ENCODE measurements at places on chromosomes 16 and 17.

DNA sequence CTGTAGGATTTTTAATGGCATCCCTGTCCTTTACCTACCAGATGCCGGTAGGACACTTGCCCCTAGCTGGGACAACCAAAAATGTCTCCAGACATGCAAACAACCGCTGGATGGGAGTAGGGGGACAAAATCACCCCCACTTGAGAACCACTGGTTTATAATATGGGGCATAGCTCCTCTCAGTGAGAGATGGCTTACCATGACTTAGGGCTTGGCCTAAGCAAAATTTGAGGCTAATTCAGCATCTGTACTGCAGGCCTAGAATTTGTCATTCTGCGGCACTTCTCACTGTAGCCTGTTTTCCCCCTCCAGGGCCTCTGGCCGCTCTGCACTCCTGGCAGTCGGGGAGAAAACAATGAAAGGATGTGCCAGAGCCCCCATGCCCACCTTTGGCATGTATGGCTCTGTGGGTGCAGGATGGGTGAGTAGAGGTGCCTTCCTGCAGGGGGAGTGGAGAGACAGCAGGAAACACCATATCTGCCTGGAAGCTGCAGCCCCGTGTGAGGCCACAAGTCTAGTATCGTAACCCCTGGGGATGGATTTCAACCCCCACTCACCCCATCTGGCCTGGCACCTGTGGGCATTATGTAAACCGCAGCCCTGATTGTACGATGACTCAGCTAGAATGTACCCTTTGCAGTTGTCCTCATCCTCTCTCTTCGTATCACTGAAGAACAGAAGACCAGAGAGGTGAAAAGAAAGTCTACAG lies 268.1 kb downstream of the SOX9 start:
- DNase-seq: peak; percentile 71

DNA sequence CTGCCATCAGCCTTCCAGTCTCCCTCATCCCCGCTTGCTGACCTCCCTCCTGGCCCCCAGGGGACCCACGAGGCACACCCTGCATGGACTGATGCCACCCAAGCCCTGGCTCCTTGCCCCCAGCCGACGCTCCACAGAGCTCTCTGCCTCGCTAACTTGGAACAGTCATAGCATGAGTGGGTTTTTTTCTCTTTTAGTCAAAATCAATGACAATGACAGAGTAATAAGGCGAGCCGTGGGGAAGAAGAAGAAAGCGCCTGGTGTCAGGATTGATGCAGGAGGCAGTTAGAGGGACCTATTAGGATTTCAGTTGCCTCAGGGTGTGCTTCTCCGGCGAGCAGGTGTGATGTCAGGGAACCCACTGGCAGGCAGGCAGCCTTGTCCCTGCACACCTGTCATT lies 176.3 kb upstream of the TNRC6C start:
- DNase-seq: no peak

- DNase-seq: no peak
Observed at GRCh38 chr16:87498324-87499188, 5.7 kb upstream of the ZCCHC14 start.

DNA sequence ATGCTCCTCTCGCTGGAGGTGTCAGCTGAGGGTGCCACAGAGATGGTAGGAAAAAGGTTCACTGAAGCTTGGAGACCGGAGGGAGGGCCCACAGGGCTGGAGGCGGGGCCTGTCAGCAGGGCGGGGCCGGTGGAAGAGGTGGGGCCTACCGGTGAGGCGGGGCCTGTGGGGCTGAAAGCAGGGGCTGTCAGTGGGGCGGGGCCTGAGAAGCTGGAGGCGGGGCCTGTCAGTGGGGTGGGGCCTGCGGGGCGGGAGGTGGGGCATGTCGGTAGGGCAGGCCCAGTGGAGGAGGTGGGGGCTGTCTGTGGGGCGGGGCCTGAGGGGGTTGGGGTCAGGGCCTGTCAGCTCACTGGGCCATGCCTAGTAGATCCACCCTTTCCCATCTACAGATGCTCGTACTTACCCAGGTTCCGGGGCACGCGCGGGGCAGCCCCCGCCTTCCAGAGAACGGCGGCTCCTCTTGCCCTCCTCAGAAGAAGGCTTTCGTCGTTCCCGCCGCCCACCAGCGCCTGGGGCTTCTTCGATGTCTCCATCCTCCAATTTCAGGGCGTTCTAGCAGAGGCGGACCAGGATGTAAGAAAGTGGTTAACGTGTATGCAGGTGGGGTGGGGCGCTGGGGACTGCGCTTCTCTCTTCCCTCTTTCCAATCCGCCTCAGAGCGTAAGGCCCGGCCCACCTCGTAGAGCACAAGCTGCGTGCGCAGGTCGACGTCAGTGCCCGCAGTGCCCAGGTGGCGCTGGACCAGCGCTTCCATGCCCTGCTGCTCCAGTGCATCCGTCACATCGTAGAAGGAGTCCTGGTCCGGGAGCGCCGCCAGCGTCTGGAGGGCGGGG lies 9.8 kb downstream of the TMEM208 start:
- peak; percentile 71 for DNase-seq

DNA sequence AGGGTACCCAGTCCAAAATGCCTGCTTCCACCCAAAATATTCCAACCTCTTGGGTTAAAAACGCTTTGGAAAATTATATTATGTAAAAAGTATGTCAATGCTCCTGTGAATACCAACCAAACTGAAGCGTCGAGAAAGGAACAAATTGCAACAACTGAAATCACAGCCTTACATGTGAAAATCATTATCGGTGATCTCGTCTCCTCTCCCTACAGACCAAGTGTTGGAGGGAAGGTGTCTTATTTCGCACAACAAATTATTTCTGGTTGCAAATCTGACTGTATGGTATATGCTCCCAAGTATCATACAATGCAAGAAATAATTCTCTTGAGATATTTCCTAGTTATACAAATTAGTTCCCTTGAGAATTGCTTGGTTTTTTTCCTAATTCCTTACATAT lies 89.3 kb upstream of the CDYL2 start:
- DNase-seq: no peak

DNA sequence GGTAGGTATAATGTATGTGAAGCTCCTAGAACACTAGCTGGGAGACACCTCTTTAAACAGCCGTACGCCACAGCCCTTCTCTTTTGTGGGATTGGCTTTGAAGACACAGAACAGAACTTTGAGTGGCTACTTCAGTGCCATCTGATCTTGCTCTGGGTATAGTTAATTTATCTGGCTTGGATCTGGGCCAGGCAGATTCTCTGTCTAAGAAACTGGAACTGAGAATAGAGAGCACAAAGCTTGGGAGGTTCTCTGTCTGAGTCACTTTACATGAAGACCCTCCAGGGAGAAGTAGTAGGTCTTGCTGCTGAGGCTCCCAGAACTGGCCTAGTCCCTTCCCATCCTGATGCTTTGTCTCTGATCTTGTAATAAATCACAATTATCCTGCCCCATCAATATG lies 721.0 kb upstream of the KIF2B start:
- DNase-seq: no peak

DNA sequence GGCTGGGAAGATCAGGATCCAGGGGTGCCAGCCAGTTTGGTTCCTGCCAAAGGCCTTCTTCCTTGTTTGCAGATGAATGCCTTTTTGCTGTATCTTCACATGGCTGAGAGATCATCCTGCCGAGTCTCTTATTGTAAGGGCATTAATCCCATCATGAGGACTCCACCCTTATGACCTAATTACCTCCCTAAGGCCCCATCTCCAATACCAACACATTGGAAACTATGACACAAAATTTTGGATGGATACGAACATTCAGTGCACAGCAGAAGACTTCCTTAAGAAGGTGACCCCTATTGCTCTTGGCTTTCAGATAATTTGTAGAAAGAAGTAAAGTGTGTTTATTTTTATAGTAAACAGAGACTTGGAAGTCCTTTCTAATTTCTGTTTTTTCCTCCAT lies 1164.7 kb upstream of the CDH8 start:
- DNase-seq: no peak

DNA sequence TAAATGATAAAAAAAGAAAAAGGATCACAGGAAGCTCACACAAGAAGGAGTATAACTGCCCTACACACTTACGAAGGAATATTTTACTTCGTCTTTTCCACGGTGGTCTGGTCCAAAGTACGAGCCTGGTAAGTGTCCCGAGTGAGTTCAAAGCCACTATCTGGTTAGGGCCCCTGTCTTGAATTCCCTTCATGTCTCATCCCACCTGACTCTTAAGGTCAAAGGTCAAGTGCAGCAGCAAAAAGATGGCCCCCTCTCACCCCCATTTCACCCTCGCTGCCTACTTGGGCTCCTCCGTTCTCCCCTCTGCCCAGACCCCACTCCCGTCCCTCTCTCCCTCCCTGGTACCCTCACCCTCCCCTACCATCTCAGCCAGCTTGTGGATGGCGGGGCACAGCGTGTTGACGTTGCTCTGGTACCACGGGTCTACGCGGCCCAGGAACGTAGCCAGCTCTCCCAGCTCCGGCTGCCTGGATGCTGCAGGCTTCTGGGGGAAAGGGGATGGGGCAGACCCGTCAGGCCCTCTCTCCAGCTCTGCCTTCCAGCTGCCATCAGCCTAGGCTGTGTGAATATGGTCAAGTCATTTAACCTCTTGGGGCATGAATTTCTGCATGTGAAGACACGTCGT lies 27.8 kb upstream of the MFSD6L start:
- DNase-seq: no peak

DNA sequence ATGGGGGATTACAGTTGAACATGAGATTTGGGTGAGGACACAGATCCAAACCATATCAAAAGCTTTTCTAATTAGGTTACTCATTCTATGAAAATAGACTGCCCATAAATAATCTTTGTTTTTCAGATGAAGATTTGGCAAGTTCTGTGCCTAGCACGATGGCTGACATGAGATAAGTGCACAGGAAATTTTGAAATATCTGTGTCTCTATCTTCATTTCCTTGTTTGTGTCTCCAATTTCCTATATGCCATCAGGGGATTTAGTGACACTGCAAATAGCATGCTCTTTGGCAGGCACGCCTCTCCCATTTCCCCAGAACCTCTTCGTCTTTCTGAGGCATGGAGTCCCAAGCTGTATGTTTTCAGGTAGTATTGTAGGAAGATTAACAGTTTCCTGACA lies 544.6 kb downstream of the CDH13 start:
- no peak for DNase-seq

- DNase-seq: no peak
Observed at GRCh38 chr17:76293106-76293505, 15.0 kb downstream of the QRICH2 start.

DNA sequence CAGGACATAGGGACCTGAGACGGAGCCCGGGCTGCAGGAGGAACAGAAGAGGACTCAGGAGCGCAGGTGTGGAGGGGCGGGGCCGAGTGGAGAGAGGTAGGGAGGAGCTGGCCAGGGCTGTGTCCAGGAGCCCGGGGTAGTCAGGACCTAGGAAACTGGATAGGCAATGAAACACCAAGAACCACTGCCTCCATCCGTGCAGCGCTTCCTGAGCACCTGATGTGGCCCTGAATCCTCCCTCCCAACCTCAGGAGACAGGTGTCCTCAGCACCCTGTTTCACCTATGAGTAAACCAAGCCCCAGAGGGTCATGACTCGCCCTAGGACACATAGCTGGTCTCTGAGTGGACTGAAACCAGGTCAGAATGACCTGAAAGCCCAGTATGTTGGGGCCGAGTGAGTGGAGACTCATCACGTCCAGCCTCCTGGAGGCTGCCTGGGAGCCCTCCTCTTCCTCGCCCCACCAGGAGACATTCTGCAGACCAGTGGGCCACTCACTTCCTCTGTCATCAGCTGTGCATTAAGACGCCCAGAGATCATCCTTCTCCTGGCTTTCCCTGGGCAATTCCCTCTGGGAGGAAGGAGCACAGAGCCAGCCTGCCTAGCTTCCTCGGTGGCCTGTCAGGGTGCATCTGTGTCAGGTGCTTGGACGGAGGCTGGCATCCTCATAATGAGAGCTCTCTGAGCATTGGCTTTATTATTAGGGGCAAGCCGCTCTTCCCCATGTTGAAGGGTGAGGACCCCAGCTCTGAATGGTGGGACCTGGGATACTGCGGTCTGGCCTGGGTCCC lies 72.8 kb downstream of the SCNN1B start:
- DNase-seq: no peak

- DNase-seq: no peak
Observed at GRCh38 chr16:1789643-1790045, 3.9 kb downstream of the IGFALS start.

DNA sequence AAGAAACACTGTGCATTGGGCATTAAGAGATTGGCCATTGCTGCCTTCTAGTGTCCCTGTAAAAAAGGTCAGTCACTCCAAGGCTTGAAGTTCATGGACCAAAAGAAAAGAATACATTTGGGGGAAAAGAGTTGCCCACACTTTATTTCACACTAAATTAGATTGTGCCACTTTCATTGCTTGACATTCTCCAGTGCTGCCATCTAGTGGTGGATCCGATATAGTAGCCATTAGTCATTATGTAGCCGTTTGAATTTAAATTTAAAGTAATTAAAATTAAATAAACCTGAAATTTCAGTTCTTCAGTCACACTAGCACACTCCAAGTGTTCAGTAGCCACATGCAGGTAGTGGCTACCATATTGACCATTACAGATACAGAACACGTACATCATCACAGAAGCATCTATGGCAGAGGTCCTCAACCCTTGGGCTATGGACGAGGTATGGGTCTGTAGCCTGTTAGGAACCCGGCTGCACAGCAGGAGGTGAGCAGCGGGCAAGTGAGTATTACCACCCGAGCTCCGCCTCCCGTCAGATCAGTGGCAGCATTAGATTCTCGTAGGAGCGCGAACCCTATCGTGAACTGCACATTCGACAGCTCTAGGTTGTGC lies 21.9 kb upstream of the CDH5 start:
- DNase-seq: peak; percentile 55

GRCh38 chr17:73533781-73534180 lies 110.5 kb downstream of the SDK2 start:
- no peak for DNase-seq

DNA sequence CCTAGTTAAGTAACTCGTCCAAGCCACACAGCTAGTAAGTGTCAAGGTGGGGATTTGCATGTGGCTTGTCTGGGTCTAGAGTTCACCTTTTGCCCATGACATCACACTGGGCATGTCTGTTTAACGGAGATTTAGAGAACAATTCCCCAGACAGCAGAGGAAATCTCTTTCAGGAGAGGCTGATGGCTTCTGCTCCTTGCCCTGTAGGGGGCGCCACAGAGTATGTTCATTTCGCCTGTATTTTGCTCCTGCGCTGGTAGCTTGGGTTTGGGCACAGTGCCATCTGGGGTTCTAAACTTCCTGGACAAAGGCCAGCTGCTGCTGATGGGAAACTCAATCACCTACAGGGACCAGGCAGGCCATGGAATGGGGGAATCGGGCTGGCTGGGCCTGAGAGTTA lies 20.4 kb downstream of the OTOA start:
- peak; percentile 43 for DNase-seq

- no peak for DNase-seq
Observed at GRCh38 chr17:74063439-74063838, 140.0 kb upstream of the RPL38 start.

GRCh38 chr16:727291-727977 lies 528 bp downstream of the HAGHL start:
- peak; percentile 65 for DNase-seq

DNA sequence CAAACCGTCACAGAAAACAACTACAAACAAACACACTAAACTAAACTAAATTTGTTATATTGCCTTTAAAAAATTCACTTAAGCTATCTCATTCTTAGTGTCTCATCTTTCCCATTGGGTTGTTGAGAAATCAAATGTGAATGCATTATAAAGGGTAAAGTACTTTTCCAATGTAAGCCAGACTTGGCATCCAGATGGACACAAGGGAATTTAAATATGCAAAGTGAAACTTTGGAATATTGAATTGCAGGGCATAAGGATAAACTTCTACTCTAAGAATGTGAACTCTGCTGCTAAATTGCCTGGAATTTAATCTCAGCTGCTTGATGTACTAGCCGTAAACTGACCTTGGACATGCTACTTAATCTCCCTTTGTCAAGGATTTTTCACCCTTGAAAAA lies 1554.6 kb downstream of the CDH8 start:
- no peak for DNase-seq

GRCh38 chr16:81752225-81752875 lies 26.7 kb upstream of the PLCG2 start:
- DNase-seq: peak; percentile 98

GRCh38 chr17:75091855-75092327 lies 4.1 kb downstream of the SLC16A5 start:
- no peak for DNase-seq
